ENCODE measurements at places on chromosomes 6 and 20.
A peak's percentile ranks its signal among the peaks of the same experiment; 100 is the strongest.

DNA sequence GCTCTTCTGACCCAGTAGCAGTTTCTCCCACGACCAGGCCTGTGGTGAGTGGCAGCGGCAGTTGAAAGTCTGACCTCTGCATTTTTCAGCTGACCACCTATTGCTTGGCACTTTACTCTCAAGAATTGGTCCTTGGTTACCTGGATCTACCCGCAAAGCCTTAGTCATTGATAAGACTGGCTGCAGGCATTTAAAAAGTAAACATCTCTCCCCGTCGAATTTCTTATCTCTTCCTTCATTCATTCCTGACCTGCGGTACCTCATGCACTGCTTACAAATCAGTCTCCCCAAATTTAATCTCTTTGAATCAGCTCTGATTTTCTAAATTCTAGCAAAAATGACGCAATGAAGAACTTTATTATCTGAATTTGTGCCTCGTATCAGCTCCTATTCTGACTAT lies 26.1 kb upstream of the IPCEF1 start:
- DNase-seq = no peak

DNA sequence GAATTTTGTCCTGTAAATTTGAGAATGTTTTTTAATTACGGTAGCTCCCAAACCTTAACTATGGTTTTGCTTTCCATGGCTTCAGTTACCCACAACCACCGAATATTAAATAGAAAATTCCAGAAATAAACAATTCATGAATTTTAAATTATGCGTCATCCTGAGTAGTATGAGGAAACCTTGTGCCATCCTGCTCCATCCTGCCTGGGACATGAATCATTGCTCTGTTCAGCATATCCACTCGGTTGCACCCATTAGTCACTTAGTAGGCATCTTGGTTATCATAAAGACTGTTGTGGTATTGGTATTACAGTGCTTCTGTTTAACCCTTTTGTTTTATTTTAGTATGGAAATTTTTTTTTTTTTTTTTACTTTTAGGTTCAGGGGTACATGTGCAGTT lies 39.7 kb downstream of the KCNS1 start:
- no peak for DNase-seq

GRCh38 chr6:12339808-12340487 lies 49.8 kb downstream of the EDN1 start:
- no peak for DNase-seq

- DNase-seq = no peak
Measured at GRCh38 chr6:152265651-152266050, 371.5 kb downstream of the SYNE1 start.

GRCh38 chr20:17568045-17568788 lies 1.7 kb upstream of the DSTN start:
- DNase-seq = no peak

GRCh38 chr20:50269091-50270033 lies 78.7 kb downstream of the CEBPB start:
- no peak for DNase-seq

DNA sequence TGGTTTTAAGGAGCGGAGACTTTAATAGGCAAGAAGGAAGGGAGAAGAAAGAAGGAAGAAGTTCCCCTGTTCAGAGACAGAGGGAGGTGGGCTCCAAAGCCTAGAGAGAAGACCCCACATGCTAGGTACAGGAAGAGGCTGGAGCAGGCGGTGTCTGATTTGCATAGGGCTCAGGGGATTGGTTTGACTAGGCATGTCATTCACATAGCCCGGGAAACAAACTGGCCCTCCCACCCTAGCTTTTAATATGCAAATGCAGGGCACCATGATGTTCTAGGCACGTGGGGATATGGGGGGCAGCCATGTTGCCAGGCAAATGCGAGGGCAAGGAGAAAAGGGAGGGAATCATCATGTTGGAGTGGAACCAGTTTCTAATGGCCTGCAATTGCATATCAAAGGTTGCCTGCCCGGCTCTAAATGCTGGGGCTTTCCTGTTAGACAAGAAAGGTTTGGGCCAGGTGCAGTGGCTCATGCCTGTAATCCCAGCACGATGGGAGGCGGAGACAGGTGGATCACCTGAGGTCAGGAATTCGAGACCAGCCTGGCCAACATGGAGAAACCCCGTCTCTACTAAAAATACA lies 34.3 kb upstream of the AGPAT4 start:
- no peak for DNase-seq

DNA sequence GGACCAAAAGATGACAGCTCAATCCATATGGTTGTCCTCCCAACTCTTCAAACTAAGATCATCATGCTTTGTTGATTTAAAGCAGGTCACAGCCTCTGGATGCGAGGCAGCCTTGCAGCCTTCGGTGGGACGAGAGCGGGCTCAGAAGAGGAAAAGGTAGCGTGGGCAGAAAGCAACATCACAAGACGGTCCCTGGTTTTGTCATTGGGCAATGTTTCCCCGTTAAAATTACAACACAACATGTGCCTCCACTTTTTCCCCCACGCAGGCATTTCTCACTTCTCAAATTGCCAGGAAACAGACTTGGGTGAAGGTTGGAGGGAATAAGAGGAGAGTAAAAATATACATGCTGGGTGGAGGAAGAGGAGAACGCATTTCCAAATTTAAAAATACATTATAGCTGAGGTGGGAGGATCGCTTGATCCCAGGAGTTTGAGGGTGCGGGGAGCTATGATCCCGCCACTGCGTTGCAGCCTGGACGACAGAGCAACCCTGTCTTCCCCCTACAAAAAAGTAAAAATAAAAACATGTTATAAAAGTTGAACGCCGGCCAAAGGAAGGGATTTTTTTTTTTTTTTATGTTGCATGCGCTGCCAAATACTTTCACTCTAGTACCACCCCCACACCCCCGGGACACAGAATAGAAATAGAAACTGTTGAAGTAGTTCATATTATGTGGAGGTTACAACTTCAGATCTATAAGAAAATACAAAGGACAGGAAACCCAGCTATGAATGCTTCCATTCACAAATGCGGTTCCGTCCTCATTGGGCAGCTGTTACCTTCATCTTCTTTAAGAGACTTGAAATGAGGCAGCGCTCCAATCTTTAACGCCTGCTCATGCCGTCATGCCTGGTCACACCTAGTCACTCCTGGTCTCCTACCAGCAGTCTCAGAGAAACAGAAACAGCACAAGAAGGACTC lies 13.9 kb upstream of the NAA20 start:
- DNase-seq = peak; percentile 74

DNA sequence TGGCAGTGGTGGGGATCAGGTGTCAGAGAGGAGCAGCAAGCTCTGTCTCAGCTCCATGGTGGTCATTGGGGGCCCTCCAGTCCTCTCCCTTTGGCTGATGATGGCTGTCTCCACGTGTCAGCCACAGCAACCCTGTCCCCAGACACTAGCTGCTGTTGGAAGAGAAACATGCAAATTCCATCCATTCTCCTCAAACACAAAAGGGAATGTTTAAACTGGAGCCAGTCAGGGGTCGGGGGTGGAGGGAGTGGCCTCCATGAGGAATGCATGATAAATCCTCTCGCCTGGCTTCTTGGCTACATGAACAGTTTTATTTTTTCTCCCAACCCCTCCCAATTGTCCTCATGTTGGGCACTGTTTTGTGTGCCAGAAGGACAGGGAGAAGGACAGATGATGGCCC lies 86.4 kb downstream of the EDN3 start:
- no peak for DNase-seq

GRCh38 chr20:31945319-31945718 lies 6.5 kb downstream of the PDRG1 start:
- DNase-seq = no peak

DNA sequence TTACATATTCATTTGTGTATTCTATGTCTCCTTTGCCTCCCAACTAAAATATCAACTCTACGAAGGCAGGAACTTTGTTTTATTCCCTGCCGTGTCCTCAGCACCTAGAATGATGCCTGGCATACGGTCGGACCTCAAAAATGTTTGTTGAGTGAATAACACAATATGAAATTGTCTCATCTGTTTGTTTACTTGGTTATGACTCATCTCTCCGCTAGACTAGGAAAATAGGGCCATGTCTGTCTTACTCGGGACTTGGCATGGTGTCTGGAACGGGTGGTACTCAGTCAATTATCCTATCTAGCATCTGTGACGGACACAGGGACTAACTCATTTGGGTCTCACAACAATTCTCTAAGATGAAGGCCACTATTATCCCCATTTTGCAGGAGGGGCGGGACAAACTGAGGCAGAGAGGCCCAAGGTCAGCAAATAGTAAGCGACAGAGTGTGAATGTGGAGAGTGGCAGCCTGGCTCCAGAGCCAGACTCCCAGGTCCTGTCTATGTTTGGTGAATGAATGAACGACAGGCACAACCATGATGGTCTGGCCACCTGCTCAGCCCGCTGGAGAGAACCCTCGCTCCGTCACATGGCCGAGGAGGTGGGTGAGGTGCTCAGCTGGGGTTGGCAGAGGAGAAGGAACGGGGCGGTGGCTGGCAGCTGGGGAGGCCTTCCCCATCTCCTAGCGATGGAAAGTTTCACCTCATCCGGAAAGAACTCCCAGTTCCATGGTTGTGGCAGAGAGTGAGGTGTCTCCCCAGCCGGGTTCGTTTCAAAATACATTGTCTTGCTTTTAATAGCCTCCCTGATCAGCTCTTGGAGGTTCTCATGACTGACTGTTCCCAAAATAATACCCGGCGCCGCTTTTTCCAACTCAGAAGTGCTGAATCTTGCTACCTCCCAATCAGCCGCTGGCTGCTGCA lies 27.6 kb upstream of the NFATC2 start:
- no peak for DNase-seq

DNA sequence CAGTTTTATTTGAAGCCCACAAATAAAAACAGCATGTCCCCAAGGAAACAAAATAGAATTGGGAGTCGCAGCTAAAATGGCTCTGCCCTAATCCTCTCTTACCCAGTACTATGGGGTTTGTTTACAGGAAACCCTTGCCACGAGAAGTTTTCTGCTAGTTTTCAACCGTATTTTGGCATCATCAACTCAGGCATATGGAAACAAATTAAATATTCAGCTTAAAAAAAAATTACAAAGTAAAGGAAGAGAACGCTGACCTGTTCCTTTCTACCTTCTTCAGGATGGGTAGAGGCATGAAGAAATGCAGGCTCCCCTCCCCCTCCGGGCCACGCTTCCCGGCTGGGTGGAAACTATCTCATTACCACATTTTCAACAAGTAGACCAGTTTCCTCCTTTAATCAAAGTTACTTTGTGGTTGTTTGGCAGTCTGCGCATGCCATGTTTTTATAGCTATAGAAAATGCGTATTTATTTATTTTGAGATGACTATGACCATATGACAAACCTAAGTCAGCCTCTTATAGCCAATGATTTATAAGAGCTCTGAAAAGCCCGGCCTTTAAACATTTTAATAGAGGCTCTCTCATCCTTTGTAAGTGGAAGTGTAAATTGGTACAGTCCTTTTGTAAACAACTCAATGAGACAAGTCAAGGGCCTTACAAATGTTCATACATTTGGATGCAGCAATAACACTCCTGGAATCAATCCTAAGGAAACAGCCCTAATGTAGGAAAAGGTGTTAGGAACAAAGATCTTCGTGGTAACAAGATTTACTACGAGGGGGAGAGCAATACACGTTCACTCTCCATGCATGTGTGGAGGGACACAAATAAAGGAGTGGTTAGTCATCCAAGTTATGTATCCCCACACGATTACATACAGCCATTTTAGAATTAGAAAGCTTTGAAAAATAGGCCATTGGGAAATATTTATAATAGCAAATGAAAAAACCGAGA lies 16.1 kb upstream of the ZNF217 start:
- DNase-seq = peak; percentile 77

DNA sequence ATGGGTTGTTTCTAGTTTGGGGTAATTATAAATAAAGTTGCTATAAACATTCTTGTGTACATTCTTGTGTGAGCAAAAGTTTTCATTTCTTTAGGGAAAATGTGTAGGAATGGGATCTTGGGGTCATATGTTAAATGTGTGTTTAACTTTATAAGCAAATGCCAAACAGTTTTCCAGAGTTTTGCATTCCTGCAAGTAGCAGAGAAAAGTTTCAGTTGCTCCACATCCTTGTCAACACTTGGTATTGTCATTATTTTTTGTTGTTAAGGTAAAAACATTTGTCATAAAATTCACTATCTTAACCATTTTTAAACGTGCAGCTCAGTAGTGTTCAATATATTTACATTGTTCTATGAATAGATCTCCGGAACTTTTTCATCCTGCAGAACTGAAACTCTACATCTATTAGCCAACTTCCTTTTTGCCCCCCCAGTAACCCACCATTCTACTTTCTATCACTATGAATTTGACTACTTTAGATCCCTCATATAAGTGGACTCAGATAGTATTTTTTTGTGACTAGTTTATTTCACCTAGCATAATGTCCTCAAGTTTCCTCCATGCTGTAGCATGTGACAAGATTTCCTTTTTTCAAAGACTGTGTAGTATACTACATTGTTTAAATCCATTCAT lies 48.4 kb downstream of the PHACTR2 start:
- DNase-seq = no peak

DNA sequence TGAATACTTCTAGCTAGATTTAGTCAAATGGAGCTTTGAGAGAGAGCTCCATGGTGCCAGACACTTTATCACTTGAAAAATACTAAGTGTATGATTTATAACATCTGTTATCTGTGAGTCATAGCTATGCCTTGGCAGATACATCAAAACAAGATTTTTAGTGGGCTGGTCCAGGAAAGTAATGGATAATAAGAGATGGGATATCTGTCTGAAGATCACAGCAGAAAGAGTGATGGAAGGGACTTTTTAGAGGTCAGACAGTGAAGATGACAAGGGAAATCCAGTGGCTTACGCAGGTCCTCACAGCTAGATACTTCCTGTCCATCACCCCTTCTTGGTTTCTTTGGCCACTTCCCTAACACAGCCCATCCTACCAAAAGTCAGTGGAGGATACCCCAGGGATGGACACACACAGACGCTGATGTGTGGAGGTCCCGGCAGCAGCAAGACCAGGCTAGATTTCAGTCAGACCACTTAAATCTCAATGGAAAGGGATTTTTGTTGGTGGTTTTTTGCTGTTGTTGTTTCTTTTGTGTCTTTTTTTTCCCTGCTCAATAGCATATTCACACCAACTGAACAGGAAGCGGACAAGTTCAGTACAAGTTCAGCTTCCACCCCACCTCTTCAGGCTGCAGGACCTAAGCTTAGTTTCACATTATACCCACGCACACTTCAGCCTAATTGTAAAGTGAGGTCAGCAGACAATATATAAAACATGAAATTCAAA lies 209.3 kb downstream of the ALDH8A1 start:
- no peak for DNase-seq

- no peak for DNase-seq
Measured at GRCh38 chr20:20847814-20848213, 135.4 kb upstream of the RALGAPA2 start.

DNA sequence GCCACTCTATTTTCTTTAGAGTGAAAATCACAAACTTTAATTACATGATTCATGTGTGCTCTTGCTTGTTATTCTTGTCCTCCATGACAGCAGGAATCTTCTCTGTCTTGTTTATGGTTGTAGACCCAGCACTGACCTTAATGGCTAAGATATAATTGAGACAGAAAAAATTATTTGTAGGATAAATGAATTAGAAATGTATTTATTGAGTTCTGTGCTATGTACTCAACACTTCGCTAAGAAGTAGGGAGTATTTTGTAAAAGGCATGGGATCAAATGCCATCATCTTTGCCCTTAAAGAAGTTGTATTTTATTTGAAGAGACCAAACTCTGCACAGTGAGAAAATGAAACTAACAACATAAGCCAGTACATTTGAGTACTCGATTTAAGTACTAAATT lies 71.2 kb downstream of the CBLN4 start:
- DNase-seq = no peak

All from AML-193 (cell line).